ENCODE measurements at places on chromosomes 3 and 15.
A peak's percentile ranks its signal among the peaks of the same experiment; 100 is the strongest.

GRCh38 chr15:60708684-60709083, 229.7 kb upstream of the ICE2 start:
- DNase-seq, result no peak

DNA sequence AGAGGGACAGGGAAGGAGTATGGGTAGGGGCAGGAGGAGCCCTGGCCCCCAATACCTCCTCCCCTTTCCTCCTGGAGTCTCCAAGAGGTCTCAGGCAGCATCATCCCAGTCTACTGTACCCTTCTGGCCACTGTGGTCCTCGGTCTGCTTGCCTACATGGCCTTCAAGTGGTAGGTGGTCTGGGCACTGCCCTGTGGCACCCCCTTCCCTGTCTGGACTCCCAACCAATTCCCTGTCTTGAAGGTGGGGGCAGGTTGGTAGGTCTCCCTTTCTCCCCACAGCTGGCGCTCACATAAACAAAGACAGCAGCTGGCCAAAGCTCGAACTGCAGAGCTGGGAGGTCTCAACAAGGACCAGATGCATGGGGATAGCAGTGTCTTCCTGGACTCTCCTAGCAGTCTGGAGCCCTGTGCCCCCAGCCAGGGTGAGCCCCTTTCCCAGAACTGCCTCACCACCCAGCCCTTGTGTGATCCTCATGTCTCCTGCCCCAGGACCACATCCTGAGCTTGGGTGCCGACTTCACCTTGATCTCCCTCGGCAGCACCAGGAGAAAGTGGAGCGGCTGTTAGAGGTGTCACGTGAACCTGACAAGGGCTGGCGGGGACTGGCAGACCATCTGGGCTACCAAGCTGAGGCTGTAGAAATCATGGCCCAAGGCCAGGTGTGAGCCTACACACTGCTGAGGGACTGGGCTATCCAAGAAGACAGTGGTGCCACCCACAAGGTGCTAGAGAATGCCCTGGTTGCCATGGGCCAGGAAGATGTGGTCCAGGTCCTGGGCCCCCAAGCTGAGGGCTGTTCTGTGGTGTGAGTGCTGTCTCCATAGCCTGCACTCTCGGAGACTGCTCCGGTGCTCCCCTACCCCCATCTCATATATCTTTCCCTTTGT, 33.1 kb downstream of the NBEAL2 start:
- DNase-seq, result no peak

- DNase-seq, result no peak
Observed at GRCh38 chr15:94259121-94259751, 27.9 kb downstream of the MCTP2 start.

GRCh38 chr3:53794597-53794996, 51.6 kb downstream of the CHDH start:
- no peak for DNase-seq

- no peak for DNase-seq
Observed at GRCh38 chr3:131494706-131495105, 8.1 kb downstream of the MRPL3 start.

DNA sequence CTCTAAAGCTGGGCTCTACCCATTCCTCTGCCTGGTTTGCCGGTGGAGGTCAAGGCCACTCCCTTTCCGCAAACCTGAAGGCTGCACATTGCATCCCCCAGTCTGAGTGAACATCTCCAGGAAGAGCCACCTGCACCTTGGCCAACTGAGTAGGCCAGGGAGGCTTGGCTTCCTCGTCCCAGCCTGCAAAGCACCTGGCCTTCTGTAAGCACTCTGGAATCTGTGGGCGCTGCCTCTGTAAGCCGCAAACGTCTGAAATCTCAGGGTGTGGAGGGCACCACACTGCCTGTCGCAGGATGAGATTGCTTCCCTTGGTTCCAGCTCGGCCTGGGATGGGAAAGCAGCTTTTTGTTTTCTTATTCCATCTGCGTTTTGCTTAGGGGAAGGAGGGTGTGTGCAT, 81.3 kb downstream of the SEC22A start:
- no peak for DNase-seq

- DNase-seq, result no peak
Observed at GRCh38 chr3:68703066-68703465, 229.3 kb downstream of the TAFA4 start.

DNA sequence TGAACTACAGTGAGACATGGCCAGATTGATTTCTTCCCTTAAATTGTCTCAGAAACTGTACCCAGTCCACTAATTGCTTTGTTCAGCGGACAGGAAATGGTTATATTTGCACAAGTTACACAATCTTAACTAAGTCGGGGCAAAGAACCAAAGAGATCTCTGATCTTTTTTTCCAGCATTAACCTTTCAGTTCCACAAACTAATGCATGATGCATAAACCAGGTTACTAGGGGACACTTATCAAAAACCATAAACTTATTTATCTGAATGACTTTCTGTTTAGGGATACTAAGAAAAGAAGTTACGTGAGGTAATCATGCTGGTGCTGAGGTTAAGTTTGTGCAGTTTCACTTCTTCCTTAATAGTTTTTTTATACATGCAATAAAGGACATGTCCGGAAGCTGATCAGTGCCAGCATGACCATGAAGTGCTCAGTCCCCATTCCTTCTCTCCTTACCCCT, 22.4 kb downstream of the FNDC3B start:
- DNase-seq, result peak; percentile 14

- peak; percentile 21 for DNase-seq
Observed at GRCh38 chr15:63752075-63752684, 81.6 kb downstream of the HERC1 start.

- DNase-seq, result no peak
Observed at GRCh38 chr15:98722645-98723044, 74.3 kb downstream of the IGF1R start.

DNA sequence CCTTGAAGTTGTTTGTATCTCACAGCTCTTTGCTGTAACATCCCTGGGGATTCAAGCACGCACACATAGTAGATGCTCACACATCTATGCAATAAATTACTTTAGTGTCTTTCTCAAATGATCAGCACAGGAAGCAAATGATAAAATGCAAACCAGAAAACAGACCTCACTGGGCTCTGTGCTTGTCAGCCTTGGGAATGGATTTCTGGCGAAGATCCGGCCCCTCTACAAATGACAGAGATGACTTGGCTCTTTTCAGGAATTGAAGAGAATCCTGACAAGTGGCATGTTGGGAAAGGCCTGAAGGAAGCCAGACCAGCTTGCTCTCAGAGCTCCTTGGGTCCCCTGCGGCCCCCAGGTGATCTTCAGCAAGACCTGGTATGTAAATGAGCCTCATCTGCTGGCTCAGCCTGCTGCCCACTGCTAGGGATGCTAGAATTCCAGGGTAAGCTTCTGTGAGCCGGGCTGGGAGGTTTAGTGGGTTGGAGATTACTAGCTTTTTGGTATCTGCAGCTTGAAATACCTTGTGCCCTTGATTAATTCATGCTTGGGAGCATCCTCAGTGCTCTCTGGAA, 54.1 kb downstream of the LPP start:
- no peak for DNase-seq

DNA sequence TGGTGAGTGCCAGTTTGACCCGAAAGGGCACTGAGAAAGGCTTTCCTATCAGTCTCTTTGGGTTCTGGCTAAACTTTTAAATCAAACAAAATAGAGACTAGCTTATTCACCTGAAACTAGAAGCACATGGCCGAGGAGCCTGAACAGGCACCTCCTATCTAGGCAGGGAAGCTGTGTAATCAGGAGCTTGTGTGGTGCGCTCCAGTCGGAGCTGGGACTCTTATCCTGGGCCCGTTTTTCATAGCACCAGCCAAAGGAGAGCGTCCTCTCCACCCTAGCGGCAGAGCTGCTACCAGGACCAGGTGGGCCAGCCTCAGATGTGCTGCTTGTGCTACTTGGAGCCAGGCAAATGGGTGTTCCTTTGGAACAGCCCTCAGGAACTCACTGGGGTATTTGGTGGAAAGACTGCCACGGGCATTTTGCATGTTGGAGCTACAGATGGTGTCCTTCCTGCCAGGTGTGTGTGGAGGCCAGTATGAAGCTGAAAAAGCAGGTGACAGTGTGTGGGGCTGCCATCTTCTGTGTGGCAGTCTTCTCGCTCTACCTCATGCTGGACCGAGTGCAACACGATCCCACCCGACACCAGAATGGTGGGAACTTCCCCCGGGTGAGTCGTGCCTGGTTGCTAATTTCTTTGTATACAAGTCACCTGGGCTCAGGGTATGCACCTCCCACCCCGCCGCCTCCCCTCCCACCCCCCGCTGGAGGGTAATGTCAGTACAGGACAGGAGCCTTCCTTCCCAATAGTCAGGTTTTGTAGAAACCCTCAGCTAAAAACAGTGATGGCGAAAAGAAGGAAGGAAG, 833 bp downstream of the MAN2A2 start:
- no peak for DNase-seq

DNA sequence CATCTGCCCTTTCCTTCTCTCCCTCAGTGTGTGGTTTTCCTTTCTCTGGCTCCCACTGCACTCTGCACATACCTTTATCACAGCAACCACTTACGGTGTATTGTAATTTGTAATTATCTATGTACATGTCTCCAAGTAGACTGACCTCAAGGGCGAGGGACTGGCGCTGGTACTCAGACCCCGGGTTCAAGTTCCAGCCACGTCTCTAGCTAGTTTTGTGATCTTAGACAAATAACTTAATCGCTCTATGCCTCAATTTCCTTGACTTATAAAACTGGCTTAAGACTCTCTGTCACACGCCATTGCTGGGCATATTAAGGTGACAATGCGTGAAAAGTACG, 607 bp upstream of the SENP2 start:
- DNase-seq, result no peak

- peak; percentile 81 for DNase-seq
Observed at GRCh38 chr3:64188810-64189560, 36.3 kb downstream of the PRICKLE2 start.

DNA sequence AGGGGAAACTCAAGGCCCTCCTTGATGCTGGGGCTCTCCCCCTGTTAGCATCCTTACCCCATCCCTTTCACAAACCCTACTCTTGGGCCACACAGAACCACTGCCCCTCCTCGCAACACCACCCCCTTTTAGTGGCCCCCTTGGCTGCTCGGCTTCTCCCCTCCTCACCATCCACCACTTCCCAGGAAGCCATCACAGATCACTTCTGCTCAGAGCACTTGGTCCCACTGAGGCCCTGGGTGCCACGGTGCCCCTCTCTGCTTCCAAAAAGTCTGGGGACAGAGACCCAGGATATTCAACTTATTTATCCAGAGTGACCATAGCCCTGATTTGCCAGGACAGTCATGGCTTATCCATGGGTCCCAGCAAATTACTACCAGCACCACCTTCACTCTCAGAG, 2.4 kb downstream of the RHCG start:
- DNase-seq, result no peak

DNA sequence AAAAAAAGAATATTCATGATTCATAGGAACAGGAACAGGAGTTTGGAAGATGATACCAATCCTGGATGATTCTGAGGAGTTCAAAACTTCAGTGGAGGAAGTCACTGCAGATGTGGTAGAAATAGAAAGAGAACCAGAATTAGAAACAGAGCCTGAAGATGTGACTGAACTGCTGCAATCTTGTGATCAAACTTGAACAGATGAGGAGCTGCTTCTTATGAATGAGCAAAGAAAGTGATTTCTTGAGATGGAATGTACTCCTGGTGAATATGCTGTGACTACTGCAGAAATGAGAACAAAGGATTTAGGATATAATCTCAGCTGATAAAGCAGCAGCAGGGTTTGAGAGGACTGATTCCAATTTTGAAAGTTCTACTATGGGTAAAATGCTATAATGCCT, 72.7 kb downstream of the GSK3B start:
- DNase-seq, result peak; percentile 4

- no peak for DNase-seq
Observed at GRCh38 chr15:51756482-51756881, 5.1 kb downstream of the TMOD2 start.

DNA sequence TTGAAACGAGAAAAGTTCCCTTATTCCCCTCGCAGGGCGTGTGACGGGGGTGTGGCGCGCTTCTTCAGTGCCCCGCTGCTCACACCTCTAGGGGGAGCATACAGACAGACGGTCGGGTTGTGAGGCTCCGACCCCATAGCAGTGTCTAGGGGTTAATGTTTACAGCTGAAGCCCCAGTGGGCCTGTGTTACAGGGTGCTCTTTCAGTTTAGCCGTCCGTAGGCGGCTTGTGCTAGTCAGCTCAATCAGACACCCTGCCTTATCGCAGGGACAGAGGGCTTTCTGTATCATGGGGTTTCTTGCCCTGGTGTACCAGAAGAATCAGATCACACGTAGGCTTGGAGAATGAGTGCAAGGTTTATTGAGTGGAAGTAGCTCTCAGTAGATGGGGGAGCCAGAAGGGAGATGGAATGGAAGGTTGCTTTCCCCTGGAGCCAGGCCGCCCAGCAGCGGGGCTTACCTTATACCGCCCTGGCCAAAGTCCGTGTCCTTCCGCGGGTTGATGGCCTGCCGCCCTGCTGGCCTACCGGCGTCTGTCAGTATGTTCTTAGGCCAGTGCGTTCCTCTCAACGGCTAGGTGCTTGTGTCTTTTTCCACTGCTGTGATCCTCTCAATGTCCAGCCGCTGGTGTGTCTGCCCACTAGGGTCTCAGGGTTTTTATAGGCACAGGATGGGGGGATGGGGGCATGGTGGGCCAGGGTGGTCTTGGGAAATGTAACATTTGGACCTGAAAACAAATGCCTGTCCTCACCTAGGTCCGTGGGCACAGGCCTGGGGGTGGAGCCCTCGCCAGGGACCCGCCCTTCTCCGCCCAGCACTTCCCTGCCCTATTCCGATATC, 32.2 kb upstream of the ACP3 start:
- no peak for DNase-seq

DNA sequence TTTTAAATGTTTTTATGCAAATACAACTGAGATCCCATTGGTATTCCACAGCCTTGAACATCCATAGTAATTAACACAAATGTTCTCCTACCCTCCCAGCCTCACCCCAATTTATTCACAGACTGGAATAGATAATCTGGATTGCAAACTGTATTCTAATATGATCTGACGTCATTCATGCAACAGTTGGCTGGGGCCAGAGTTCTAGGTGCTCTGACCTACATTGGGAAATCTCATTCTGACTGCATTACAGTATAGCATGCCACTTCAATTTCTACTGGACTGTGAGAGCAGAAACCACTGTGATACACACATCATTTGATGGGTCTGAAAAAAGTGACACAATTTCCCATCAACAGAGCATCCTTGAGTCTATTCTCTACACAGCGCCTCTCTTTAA, 403.1 kb downstream of the MAGI1 start:
- DNase-seq, result no peak

GRCh38 chr15:31540633-31541032, 214.0 kb downstream of the KLF13 start:
- no peak for DNase-seq

DNA sequence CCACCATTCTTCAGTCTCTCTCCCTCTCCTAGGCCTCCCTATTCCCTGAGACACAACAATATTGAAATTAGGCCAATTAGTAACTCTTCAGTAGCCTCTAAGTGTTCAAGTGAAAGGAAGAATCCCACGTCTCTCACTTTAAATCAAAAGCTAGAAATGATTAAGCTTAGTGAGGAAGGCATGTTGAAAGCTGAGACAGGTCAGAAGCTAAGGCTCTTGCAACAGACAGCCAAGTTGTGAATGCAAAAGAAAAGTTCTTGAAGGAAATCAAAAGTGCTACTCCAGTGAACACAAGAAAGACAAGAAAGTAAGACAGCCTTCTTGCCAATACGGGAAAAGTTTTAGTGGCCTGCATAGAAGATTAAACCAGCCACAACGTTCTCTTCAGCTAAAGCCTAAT, 41.3 kb downstream of the PPM1L start:
- DNase-seq, result no peak

Data from GM04504 (cell line).